ENCODE measurements at places on chromosomes 2 and 18. TPM values are rescaled to one million over a fixed set of nuclear protein-coding genes. Genes with fewer than 3 reads are reported as not detected.

GRCh38 chr18:7025194-7025593 lies 92.4 kb downstream of the LAMA1 start:
- no peak overlapping the region for H3K4me3 ChIP-seq
- H3K36me3 ChIP-seq, result no peaks in the 10 kb centered on the region
- no peaks in the 10 kb centered on the region for H3K4me1 ChIP-seq
- H3K27ac ChIP-seq, result no peak overlapping the region
- no peaks in the 10 kb centered on the region for H3K27me3 ChIP-seq
- no peak for DNase-seq

- no peaks in the 10 kb centered on the region for H3K4me1 ChIP-seq
- H3K36me3 ChIP-seq, result no peaks in the 10 kb centered on the region
- H3K4me3 ChIP-seq, result no peak overlapping the region
These were observed 60.3 kb downstream of the CELF4 start for GRCh38 chr18:37505321-37505720.

- peak; percentile 21 for DNase-seq
- H3K27me3 ChIP-seq, result peaks cover 33% of the 10 kb centered on the region
These were observed 400 bp downstream of the CCDC88A start for GRCh38 chr2:55419233-55419678.

DNA sequence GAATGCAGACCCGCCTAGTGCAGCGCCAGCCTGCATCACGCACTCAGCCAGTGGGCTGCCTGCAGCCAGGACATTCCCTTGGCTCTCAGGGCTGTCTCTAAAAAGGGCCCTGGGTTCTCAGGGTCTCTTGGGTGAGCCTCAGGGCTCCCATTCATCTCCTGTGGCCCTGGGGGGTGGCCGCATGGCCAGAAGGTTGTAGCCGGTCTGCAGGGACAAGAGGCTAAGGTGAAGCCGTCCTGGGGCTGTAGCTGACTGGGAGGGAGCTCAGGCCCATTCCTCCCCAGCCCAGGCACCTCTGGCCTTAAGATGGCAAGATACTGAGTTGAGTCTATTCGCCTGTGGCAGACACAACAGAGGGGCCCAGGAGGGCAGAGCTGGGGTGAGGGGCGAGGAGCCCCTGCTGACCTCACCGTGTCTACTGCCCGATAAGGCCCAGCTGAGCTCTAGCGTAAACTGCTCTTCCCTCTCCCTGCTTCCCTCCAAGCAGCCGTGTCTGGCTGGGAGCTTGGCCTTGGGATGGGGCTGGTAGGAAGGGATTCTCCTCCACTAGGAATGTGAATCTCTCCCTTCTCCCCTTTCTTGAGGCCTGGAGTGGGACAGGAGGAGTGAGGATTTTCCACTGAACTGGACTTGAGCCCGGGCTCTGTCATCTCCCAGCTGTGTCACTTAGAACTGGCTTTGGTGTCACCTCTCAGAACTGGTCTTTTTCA lies 37.9 kb downstream of the INHBB start:
- no peak for DNase-seq
- no peak overlapping the region for H3K27ac ChIP-seq
- H3K36me3 ChIP-seq, result no peaks in the 10 kb centered on the region

GRCh38 chr2:20994130-20994529 lies 49.7 kb downstream of the APOB start:
- H3K36me3 ChIP-seq, result no peaks in the 10 kb centered on the region
- H3K4me3 ChIP-seq, result no peak overlapping the region
- no peak for DNase-seq

DNA sequence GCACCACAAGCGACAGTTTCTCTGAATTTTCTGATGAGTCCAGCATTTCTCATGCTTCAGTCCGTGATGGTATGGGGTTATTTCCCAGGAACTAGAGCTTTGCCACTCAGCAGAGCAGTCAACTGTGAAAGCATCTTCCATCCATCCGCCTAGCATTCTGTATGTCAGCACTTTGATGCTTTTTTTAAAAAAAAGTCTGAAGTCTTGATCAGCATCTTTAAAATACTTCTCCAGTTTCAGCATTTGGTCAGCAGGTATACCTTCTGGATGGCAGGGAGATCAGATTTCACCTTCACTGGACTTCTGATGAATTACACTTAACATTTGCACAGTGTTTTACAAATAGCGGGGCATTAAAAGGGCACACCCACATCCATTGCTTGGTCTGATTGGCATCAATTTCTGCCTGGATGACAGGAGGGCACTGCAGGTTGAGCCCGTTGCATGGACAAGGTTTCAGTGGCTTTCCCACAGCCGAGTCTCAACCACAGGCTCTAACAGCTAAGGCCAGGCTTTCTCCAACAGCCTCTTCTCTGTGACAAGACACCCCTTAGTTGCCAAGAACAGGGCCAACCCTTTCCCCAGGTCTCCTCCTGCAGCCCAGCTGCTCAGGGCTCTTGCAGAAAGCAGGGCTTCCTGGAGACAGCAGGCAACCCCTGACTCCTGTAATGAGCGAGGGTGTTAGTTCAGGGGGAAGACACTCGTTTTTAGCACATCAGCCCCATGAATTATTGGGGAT lies 54.0 kb downstream of the EMILIN2 start:
- no peak for DNase-seq
- H3K27ac ChIP-seq, result no peak overlapping the region
- H3K4me3 ChIP-seq, result no peak overlapping the region
- peaks cover 21% of the 10 kb centered on the region for H3K4me1 ChIP-seq

- no peak overlapping the region for H3K4me3 ChIP-seq
- DNase-seq, result no peak
- H3K27me3 ChIP-seq, result peaks cover 19% of the 10 kb centered on the region
- H3K27ac ChIP-seq, result no peak overlapping the region
These were observed 156.1 kb upstream of the MGAT5 start for GRCh38 chr2:134097740-134098139.

DNA sequence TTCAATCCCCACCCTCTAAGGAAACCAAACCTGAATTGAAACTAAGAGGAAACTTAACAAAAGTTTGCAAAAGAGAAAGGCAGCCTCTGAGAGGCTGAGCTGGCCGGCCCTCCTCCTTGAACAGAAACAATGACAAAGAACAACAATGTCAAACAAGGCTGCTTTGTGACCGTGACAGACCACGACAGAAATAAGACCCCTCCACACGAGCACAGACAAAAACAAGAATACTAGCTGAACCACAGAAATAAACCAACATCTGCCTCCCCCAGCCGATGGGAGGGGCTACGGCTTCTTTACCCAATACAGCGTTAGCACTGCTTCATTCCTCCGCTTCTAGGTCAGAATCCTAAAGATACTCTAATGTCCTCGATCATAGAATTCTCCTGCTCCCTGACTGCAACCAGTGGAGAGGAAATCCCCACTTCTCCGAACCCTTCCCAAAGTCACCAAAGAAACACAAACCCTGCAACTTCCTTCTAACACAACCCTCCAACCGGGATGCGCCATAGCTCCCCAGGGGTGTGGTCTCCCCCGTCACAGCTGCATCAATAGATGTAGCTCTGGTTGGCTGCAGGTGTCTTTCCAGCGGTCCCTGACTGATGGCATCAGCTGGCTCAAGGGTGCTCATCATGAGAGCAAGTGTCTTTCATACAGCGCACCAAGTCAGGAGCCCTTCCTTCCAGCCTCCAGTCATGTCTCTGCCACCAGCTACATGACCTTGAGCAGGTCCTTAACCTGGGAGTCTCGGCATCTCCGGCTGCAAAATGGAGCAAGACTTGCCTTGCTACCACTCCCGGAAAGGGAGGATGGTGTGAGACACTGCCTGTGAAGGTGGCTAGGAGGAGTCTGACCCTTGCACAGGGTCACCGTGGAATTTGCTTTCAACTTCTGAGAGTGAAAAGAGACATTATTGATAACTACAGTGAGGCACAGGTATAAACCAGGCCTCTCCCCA lies 198.6 kb downstream of the HAUS1 start:
- H3K27ac ChIP-seq, result no peak overlapping the region
- peaks cover 6% of the 10 kb centered on the region for H3K36me3 ChIP-seq
- no peak overlapping the region for H3K4me3 ChIP-seq
- DNase-seq, result no peak

DNA sequence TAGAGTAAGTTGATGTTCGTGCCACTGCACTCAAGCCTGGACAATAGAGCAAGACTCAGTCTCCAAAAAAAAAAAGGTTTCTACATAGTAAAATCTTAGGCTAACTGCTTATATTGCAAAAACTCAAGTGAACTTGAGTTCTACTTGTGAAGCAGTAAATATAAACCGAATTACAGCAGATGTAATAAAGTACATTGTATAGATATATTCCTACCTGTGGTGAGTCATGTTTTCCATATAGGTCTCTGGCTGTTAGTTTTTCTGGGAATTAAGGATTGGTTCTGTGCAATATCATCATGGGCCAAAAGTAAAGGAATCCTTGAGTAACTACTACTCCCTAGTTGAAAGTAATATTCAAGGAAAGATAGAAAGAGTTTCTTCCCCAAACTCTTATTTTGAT lies 159.9 kb downstream of the DYM start:
- H3K27ac ChIP-seq, result no peak overlapping the region
- H3K4me1 ChIP-seq, result no peaks in the 10 kb centered on the region
- no peak overlapping the region for H3K4me3 ChIP-seq
- H3K36me3 ChIP-seq, result no peaks in the 10 kb centered on the region

ANKRD30B gene
- total RNA-seq, result not detected

CYP1B1 gene
- total RNA-seq, result 9.5 TPM

IL1RL1 gene
- 2.2 TPM for total RNA-seq

FEZ2 gene
- 12.5 TPM for total RNA-seq

ITGA4 gene
- 47.5 TPM for total RNA-seq

C2orf15 gene
- 1.9 TPM for total RNA-seq
